ENCODE measurements at places on chromosomes 1 and 21.

GRCh38 chr1:94183197-94183815 lies 54.1 kb downstream of the ARHGAP29 start:
- DNase-seq = no peak

- DNase-seq = no peak
These were observed 52.4 kb downstream of the PHC2 start for GRCh38 chr1:33378524-33378923.

DNA sequence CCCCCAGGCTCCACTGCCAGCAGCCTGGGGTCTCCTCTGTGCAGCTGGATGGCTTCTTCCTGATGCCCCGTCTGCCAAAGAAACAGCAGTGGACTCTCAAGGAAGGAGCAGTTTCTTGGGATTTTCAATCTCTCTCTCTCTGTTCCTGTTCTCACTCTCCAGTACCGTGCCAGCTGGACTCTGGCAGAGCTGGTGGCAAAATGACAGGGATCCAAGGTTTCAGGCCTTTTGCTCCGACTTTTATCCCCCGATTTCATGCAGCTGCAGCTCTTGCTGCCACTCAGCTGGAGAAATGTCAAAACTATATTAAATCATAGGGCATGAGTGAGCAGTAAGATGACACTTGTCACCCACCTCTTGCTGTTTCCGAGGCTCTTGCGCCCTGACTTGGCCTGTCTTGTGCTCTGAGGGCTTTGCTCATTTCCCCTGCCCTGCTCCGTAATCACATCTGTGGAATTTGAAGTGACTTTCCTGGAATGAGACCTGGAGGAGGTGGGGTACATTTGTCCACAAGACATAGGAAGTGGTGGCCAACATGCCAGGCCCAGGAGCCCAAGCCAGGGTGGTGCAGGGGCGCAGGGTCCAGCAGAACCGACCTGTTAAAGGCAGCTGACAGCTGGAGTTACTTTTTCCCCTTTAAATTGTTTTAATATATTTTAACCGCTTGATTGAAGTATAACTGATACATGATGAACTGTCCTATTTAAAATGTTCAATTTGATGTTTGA lies 576.2 kb downstream of the PTPRU start:
- no peak for DNase-seq

GRCh38 chr1:4170548-4171340 lies 270.7 kb upstream of the C1orf174 start:
- no peak for DNase-seq

- no peak for DNase-seq
These were observed 141.4 kb downstream of the PLPP3 start for GRCh38 chr1:56437959-56438358.
